CD8-positive, alpha-beta memory T cell (primary cell): ENCODE measurements at places on chromosomes 12 and 14. TPM values are rescaled to one million over a fixed set of nuclear protein-coding genes. Genes with fewer than 3 reads are reported as not detected.

Gene SEC23A
- total RNA-seq, result 37.9 TPM

Gene PLEKHG7
- total RNA-seq, result not detected

Gene RNASE3
- not detected for total RNA-seq

Gene SLC6A13
- 0.09 TPM for total RNA-seq

Gene MYG1
- total RNA-seq, result 81.1 TPM

Gene GPN3
- 59.4 TPM for total RNA-seq

Gene TSHR
- not detected for total RNA-seq

Gene KRT79
- not detected for total RNA-seq

Gene ZNF385A
- total RNA-seq, result 0.78 TPM

Gene SIX4
- total RNA-seq, result 0.09 TPM

Gene FLVCR2
- 2.6 TPM for total RNA-seq

Gene C1QL4
- total RNA-seq, result not detected

Gene NUDT14
- 6.7 TPM for total RNA-seq

Gene DAO
- total RNA-seq, result not detected

Gene RPS6KA5
- 19.9 TPM for total RNA-seq

Gene RERG
- not detected for total RNA-seq

Gene LRP1-AS
- total RNA-seq, result not detected

Gene STAT2
- 61.6 TPM for total RNA-seq

Gene MFAP5
- total RNA-seq, result not detected

Gene RECQL
- 95.1 TPM for total RNA-seq

Gene KRT77
- not detected for total RNA-seq

Gene CLEC14A
- not detected for total RNA-seq

Gene SLC2A13
- total RNA-seq, result 6.5 TPM

Gene LPAR5
- 10.6 TPM for total RNA-seq
